Vagina (tissue), 2 donors: ENCODE measurements at places on chromosomes 13 and 19.

- DNase-seq = no peak
Observed at GRCh38 chr19:32238076-32238475, 107.3 kb upstream of the ZNF507 start.

- DNase-seq = no peak
Observed at GRCh38 chr13:98960606-98961502, 17.0 kb downstream of the DOCK9 start.

DNA sequence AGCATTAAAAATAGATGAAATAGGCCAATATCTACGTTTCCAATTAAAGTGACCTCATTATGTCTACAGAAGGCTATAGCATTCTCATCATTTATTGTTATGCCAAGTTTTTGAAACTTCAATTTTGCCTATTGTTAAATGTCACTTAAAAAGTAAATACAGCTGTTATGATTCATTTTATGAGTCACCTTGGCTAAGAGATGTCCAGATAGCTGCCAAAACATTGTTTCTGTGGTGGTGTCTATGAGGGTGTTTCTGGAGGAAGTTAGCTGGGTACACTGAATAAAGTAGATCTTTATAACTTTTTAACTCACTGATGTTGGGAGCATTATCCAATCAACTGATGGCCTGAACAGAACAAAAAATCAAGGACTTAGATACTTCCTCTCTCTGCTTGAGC is 1209.7 kb upstream of the PCDH9 start:
- DNase-seq = no peak

GRCh38 chr13:21079761-21080592 is 18.6 kb upstream of the LATS2 start:
- no peak for DNase-seq
